ENCODE measurements at places on chromosomes 6 and 20.
A peak's percentile ranks its signal among the peaks of the same experiment; 100 is the strongest.

DNA sequence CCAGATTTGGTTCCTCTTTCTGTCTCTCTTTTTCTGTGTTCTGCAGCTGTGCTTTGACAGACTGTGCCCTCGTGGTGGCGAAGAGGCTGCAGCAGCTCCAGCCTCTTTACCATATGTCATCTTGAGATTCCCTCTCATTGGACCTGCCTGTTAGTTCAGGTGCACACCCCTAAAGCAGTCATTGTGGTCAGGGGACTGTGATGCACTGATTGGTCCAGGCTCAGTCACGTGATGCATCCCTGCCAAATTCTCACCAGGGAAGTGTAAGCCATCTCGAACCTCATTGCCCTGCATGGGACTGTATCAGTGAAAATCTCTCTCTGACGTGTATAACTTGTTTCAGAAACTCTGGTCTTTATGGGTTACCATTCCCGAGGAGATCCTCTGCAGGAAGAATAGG lies 160.3 kb downstream of the EYA2 start:
- no peak for DNase-seq

- no peak for DNase-seq
These were observed 9.8 kb upstream of the MAPK13 start for GRCh38 chr6:36120539-36120938.

GRCh38 chr6:12075067-12075563 lies 63.0 kb downstream of the HIVEP1 start:
- peak; percentile 31 for DNase-seq

GRCh38 chr6:156250593-156250992 lies 526.6 kb upstream of the ARID1B start:
- no peak for DNase-seq

DNA sequence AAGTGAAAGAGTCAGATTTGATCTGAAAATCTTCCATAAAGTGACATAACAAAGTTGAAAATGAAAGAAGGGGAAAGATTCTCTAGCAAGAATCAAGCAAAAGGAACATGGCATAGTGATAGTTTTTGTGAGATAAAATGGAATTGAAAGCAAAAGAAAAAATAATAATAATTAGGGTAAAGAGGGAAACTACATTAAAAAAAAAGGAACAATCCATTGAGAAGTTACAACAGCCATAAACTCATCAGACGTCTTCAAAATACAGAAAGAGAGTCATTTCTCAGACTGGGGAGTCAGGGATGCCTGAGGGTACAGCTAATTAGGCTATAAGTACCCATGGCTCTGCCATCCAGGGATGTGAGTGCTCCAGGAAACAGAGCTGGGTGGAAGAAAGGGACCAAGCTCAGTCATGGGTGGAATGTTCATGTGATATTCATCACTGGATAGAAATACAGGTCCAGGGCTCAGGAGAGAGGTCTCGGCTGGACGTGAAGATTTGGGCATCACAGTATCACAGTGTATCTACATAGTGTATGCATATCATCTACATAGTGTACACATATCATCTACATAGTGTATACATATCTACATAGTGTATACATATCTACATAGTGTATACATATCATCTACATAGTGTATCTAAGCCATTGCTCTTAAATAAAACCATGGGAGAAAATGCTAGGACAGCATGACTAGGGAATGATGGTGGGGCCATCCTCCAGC lies 29.4 kb downstream of the DUSP22 start:
- DNase-seq = no peak

- DNase-seq = no peak
These were observed 13.2 kb downstream of the CCN2 start for GRCh38 chr6:131937703-131938631.
